ENCODE measurements at places on chromosomes 5 and 9. TPM values are rescaled to one million over a fixed set of nuclear protein-coding genes. Genes with fewer than 3 reads are reported as not detected.

NADK2 gene
- total RNA-seq, result 36.4 TPM

UAP1L1 gene
- 12.9 TPM for total RNA-seq

CAVIN4 gene
- total RNA-seq, result 0.37 TPM

SLC12A2 gene
- 25.0 TPM for total RNA-seq

SLCO6A1 gene
- total RNA-seq, result not detected

- peak; percentile 88 for DNase-seq
Observed at GRCh38 chr9:81411961-81412360, 277.4 kb downstream of the TLE1 start.

- DNase-seq, result peak; percentile 80
Observed at GRCh38 chr9:124551472-124552272, 44.5 kb upstream of the NR5A1 start.

- peak; percentile 34 for DNase-seq
Observed at GRCh38 chr5:90015584-90016018, 394.0 kb downstream of the CETN3 start.

GRCh38 chr9:111483858-111484571 is at the start of gene ECPAS:
ECPAS (minus strand) TSS chr9:111484383; CDS start chr9:111472918, 11,465 bp downstream.
- DNase-seq, result peak; percentile 85

DNA sequence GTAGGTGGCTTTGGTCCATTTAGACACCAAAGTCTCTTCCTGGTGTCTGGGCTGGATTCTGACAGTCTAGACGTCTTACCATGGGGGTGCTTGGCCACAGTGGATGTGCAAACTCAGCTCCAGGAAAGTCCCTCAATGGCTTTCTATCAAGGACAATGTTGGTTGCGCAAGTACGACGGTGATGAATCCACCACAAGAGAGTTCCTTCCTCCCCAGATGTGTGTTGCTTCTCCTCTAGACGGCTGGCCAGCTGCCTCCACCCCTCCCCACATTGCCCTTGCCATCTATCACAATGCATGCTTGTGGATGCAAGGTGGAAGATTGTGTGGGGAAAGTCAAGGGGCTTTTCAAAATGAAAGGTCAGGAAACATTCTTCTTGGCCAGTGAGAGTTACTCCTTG is 89.7 kb upstream of the IRX2 start:
- DNase-seq, result no peak

DNA sequence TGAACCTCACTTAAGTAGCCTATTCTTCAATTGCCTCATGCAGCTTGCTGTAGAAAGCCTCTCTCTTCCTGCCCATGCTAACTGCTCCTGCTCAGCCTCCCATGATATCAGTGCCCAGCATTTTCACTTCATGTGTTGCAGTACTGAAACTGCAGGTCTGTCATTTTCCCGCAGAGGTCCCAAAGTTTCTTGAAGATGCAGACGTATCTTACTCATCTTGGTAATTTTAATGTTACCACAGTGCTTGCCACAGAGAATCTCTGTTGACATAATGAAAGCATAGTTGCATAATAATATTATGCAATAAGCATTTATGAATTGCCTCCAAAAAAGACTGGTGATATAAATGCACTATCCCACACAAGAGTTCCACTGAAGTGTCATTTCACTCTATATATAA is 561.1 kb upstream of the DAP start:
- DNase-seq, result peak; percentile 46

DNA sequence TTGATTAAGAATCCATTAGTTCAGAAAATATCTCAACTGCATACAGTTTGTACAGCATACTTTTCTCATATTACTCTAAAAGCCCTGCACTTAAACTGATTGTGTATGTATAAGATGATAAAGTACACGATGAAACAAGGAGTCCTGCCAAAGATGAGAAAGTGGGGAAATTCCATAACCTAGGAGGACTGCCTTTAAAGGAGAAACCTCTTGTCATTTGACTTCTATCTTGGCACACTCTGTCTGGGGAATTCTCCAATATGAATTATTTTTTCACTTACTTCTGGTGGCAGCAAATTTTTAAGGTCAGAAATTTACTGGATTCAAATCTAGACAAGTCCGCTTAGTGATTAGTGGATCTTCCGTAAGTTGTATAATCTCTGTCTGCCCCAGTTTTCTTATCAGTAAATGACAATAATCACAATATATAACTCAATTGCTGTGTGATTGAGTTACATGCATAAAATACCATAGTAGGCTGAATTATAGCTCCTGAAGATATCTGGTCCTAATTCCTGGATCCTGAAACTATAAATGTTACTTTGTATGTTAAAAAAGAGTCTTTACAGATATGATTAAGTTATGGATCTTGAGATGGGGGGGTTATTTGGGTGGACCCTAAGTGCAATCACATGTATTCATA is 17.0 kb upstream of the ISOC1 start:
- DNase-seq, result no peak

DNA sequence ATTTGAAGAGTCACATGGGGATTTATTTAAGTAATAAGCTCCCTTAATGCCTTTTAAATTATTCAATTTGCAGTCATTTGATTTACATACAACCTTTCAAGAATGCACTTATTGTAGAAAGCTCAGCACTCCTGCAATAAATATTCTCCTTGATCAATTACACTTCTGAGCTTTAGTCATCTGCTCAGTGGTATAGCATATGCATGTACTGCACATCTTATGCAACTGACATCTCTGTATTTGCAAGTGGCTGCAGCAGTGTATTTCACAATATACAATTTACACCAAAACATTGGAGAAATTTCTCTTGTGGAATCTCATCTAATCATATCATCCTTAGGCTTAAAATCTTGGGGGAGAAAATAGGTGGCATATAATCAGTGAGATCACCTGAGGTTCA is 325.7 kb downstream of the SLF1 start:
- no peak for DNase-seq

DNA sequence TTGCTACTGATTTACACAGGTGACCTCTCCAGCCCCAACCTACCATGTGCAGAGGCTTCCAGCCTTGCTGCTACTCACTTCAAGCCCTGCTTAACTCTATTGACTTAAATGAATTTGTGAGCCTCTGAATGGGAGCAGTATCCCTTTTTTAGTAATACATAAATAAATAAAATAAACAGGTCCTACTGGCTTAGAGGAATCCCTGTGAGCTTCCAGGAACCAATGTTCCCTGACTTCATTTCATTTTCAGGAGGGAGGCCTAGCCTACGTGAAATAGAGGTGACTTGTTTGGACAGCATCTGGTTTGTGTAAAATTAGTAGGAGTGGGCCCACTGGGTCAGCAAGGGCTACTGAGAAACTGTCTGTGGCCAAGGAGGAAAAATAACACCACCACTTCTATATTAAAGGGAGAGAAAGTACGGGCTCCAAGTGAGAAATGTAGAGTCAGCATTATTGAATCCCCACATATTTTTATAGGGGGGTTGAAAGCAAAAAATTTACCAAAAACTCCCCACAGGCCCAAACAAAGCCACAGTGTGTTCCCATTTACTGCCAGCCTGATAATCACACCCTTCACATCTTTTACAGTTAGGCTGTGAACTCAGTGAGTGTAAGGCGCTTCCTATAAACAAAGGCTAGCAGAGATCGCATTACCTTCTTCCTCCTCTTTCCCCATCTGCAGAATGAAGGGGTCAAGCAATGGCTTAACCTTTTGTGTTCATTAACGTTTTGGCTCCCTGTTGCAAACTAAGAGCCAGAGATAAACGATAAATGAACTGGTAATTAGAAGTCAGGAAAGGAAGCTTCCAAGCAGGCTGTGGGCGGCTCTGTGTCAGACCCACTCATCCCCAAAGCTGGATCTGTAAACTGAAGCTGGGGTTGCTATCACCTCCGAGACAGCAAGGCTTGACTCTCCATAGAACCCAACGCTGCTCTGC is 138.8 kb upstream of the LIFR start:
- peak; percentile 31 for DNase-seq

GRCh38 chr9:995781-996180 is 19.3 kb downstream of the DMRT3 start:
- peak; percentile 88 for DNase-seq

- no peak for DNase-seq
Observed at GRCh38 chr5:69019668-69020375, 74.0 kb upstream of the SLC30A5 start.

GRCh38 chr9:20048985-20049384 is 260.1 kb upstream of the SLC24A2 start:
- no peak for DNase-seq

GRCh38 chr9:126661521-126662251 is 48.0 kb downstream of the LMX1B start:
- DNase-seq, result peak; percentile 25

DNA sequence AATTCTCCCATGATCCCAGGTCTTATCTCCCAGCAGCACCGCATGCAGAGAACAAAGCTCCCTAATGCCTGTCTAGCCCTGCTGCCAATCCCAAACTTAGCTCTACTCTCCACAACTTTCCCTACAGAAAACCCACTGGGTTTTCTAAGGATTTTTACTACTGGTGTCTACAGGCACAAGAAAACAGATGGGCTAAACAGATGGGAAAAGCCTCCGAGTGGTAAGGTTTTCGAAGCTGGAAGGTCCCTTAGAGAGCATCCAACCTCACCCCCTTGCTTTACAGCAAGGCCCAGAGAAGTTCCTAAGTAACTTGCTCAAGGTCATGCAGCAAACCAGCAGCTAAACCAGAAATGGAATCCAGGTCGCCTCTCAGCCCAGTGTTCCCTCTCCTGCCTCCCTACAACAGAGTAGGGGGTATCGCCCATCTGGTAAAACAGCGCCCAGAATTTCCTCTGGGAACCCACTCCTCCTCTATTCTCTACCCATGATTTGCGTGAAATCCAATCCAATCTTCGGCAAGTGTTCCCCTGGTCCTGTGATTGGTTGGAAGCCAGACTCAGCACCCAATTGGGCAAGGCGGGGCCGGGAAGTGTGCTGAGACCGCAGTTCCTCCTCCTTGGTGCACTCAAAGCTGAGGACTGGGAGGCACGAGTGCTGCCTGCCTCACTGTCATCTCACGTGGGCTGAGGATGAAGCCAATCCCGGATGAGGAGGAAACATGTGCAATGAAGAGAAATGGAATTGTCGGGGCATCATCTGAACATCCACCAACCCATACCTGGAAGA is 20.8 kb downstream of the CPLX2 start:
- no peak for DNase-seq

DNA sequence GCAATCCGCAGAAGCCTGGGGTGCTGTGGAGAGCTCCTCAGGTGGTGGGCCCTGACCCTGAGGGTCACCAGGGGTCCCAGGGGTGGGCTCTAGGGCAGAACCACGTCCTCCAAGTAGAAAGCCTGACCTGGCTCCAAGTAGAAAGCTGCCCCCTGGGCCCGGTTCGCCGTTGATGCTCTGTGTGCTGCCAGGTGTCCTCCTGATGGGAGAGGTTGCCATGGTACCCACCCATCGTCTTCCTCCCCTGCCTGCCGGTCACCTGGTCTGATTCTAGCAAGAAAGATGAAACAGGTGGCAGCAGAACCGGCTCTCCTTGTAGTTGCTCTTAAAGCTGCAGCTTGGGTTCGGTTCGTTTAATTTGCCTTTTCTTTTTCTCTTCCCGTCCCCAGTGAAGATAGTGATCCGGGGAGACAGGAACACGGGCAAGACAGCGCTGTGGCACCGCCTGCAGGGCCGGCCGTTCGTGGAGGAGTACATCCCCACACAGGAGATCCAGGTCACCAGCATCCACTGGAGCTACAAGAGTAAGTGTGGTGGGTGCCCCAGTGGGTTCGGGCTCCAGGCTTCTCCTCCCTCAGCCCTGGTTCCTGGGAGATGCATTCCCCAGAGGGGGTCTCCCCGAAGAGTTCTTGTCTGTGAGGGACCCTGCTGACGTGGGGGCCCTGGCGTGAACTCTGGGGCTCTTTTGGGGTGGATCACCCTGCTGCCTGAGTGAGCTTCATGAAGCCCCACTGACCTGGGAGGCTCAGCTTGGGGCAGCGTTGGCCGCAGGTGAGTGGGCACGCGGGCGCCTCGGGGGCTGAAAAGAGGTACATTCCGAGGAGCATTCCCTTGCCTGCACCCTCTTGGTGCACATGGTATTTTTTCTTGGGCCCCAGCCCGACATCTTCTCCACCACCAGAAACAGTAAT is 15.6 kb downstream of the RABL6 start:
- no peak for DNase-seq

- no peak for DNase-seq
Observed at GRCh38 chr9:73782166-73782565, 630.5 kb downstream of the ANXA1 start.
